ENCODE measurements at places on chromosomes 7 and 10.

GRCh38 chr7:24733414-24734060 lies 23.7 kb downstream of the GSDME start:
- no peak for DNase-seq

DNA sequence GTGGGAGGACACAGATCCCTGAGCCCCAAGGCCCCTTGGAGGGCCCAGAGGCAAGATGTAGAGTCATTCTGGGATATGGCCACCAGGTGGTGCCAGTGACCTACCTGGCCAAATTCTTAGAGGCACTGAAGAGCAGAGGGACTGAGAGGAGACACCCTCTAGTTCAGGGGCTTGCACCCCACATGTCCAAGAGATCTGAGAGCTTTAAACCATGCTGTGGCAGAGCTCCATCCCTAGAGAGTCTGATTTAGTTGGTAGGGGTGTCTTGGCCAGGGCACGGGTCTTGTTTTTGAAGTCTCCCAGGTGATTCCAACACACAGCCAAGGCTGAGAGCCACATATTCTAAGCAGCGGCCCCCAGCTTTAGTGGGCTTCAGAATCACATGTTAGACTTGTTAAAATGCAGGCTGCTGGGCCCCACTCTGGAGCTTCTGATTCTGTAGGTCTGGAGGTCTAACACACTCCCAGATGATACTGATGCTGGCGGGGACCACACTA lies 52.5 kb downstream of the PRF1 start:
- DNase-seq = peak; percentile 85

- DNase-seq = no peak
Measured at GRCh38 chr10:96097865-96098264, 32.2 kb upstream of the ZNF518A start.

GRCh38 chr10:48197236-48197899 lies 77.1 kb downstream of the FRMPD2 start:
- DNase-seq = no peak

DNA sequence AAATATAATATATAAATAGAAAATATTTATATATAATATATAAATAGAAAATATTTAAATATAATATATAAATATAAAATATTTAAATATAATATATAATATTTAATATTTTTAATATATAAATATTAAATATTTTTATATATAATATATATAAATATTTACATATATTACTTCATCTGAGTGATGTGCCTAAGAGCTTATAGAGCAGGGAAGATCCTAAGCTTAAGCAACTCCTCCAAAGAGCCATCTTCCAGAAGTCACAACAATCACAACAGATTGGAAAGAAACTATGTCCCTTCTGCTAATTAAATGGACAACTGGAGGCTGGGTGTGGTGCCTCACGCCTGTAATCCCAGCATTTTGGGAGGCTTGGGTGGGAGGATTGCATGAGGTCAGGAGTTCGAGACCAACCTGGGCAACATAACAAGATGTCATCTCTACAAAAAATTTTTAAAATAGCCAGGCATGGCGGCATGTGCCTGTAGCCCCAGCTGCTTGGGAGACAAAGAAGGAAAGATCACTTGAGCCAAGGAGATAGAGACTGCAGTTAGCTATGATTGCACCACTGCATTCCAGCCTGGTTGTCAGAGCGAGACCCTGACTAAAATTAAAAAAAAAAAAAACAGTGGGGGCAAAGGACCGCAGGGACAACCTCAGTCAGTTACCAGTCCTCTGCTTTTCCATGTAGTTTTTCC lies 198.7 kb downstream of the SKIDA1 start:
- DNase-seq = no peak

GRCh38 chr10:16750461-16750860 lies 66.8 kb downstream of the RSU1 start:
- no peak for DNase-seq

GRCh38 chr10:13340626-13341376 lies 7.3 kb downstream of the SEPHS1 start:
- DNase-seq = peak; percentile 39

DNA sequence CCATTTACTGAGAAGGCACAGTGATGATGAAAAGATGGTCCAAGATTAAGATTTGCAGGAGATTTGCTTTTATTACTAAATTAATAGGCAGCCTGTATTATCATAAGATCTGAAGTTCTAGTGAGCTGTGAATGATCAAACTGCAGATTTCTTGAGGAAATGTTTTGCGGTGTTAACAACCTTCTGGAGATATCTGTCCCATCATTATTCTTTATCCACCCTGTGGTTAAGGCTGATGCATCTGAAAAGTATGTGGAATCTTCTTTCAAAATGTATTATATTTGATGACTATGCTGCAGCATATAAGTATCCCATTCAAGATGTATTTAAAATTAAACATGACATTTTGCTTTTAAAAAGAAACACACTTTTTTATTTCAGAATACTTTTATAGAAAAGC lies 150.3 kb downstream of the POLR1F start:
- no peak for DNase-seq

GRCh38 chr10:23530079-23530478 lies 91.2 kb downstream of the OTUD1 start:
- DNase-seq = no peak

DNA sequence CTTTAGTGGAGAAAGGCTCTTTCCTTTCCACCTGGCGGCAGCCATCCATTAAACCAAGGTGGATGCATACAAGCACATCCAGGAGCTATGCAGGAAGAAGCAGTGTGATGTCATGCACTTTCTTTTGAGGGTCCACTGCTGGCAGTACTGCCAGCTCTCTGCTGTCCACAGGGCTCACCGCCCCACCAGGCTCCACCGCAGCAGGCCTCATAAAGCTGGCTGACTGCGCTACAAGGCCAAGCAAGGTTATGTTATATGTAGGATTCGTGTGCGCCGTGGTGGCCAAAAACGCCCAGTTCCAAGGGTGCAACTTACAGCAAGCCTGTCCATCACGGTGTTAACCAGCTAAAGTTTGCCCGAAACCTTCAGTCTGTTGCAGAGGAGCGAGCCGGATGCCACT lies 37.3 kb upstream of the TRUB1 start:
- DNase-seq = no peak

DNA sequence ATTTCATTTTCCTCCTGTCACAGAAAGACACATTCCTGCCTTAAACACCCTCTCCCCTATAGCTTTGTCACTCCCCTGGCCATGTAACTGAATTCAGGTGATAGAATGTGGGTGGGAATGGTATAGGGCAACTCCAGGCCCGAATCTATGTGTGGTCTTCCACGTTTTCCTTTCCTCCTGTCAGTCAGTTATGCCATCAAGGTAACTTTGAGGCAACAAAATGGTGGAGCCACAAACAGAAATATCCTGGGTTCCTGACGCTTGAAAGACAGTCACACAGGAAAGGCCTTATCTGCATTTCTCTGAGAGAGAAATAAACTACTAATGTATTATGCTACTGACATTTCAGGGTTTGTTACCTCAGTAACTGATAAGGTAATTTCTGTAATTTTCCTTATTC lies 326.8 kb downstream of the HPSE2 start:
- no peak for DNase-seq

GRCh38 chr7:156307193-156307592 lies 333.4 kb upstream of the RNF32 start:
- no peak for DNase-seq

DNA sequence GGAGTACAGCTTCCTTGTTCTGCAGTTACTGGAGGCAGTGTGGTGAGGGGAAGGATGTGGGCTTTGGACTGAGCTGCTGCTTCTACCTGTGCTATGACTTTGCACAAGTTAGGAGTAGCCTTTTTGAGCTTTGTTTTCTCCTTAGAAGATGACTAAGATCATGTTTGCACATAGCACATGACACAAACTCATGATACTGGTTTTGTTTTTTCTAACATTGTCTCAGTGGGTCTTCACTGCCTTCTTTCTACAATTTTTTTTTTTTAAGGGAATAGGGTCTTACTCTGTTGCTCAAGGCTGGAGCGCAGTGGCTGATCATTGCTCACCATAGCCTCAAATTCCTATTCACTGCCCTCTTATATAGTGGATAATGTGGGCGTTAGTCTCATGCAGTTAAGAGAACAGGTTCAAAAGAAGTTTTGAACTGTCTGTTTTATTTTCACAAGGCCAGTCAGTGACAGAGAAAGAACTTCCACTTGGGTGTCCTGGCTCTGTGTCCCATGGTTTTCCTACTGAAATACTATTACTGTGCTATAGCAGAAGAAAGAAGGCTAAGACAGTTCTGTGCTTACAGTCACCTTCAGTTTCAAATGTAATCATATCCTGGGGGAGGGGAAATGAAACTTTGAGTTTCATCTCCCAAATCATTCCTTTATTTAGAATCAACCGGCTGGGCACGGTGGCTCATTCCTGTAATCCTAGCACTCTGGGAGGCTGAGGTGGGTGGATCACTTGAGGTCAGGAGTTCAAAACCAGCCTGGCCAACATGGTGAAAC lies 72.0 kb downstream of the KAT6B start:
- DNase-seq = no peak

DNA sequence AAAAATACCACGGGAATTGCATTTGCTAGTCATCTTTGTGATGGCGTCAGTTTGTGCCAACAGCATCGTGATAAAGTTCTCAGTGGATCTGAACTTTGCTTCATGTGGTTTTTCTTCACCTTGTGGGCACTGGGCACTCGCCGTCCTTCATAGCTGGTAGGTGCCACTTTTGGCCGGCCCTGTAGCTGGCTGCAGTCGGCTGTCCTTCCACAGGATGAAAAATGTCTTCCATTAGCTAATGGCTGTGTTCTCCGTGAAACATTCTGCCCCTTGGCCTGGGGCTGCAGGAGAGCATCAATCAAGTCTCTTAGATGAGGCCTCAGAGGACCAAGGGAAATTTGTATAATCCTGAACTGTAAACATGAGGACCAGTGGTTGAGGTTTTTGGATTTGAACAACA lies 145.3 kb downstream of the DYNC1I1 start:
- no peak for DNase-seq

- DNase-seq = no peak
Measured at GRCh38 chr7:158649279-158649678, 55.3 kb downstream of the NCAPG2 start.

DNA sequence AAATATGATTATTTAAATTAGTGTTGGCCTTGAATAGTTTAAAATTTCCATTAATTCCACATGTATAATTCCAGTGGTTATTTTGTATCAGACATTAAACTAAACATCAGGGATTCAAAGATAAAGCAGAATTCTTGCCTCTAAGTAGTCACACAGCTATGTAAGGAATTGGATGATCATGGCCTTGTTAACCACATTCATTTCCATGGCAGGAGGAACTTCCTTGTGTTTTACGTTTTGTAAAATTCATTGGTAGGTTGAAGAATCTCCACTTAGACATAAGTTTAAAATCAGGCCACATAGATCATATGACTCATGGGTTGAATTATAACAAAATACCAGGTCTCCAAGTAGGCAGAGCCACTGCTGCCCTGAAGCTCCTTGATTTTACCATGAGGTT lies 289.7 kb downstream of the PLXDC2 start:
- DNase-seq = no peak

GRCh38 chr10:21953585-21954057 lies 49.9 kb downstream of the DNAJC1 start:
- DNase-seq = no peak

- peak; percentile 54 for DNase-seq
Measured at GRCh38 chr7:43572516-43573049, 10.3 kb upstream of the STK17A start.

All from stimulated activated CD8-positive, alpha-beta memory T cell treated with anti-CD3 and anti-CD28 coated beads, Interleukin-4, amount 100 ng/mL, for 48 hours (primary cell).